ENCODE measurements at places on chromosomes 1 and 21. TPM values are rescaled to one million over a fixed set of nuclear protein-coding genes. Genes with fewer than 3 reads are reported as not detected.
A peak's percentile ranks its signal among the peaks of the same experiment; 100 is the strongest.

GRCh38 chr1:7224081-7224534 lies 438.9 kb downstream of the CAMTA1 start:
- DNase-seq: no peak

Gene MROH9
- total RNA-seq: not detected

GRCh38 chr1:5488448-5488847 lies 503.8 kb downstream of the NPHP4 start:
- no peak for DNase-seq

DNA sequence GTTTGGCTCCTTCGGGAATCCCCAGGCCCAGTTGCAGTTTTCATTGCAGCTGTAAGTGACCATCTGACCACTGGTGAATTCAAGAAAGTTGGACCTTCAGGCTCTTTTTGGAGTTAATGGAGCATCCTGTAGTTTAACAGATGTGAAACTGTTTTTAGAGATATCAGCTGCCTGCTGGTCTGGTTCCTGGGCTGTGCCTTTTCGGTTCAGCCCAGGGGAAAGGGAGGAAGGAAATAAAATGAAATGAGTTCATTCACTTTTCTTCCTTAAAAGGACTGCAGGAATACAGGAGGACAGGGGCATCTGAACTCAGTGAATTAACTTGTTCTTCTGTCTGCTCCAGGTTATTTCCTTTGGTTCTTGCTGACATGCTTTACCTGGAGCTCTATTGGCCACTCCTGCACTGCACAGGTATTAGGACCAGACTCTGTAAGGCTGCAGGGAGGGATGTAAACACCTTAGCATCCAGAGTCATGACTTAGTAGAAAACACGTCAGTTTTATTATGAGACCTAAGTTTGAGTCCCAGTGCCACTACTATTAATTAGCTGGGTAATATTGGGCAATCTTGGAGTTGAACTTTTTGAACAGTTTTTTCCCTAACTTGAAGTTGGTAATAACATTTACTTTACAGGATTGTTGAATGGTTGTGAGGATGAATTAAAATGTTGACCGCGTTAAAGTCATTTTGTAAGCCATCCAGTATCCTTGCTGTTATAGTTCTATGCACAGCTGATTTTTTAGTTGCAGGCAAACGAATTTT lies 83.6 kb downstream of the LRRC8D start:
- peak; percentile 56 for DNase-seq

- DNase-seq: no peak
These were observed 25.0 kb upstream of the CCDC27 start for GRCh38 chr1:3727042-3727824.

DNA sequence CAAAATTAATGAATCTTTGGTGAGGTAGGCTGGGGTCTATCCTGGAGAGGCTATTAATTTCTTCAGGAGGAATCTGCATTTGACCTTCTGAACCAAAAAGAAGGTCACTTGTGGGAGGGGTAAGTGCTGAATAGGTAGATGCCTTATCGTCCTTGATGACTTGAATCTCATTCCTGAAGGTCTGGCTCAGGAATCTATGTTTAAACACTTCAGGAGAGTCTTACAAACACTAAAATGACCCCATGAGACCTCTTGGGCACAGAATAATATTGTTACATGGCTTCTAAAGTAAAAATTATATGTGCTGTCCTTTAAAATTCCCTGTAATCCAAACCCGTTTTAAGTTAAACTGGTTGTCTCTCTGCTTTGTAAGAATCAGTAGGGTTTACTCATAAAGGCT lies 55.0 kb upstream of the FGGY start:
- no peak for DNase-seq

DNA sequence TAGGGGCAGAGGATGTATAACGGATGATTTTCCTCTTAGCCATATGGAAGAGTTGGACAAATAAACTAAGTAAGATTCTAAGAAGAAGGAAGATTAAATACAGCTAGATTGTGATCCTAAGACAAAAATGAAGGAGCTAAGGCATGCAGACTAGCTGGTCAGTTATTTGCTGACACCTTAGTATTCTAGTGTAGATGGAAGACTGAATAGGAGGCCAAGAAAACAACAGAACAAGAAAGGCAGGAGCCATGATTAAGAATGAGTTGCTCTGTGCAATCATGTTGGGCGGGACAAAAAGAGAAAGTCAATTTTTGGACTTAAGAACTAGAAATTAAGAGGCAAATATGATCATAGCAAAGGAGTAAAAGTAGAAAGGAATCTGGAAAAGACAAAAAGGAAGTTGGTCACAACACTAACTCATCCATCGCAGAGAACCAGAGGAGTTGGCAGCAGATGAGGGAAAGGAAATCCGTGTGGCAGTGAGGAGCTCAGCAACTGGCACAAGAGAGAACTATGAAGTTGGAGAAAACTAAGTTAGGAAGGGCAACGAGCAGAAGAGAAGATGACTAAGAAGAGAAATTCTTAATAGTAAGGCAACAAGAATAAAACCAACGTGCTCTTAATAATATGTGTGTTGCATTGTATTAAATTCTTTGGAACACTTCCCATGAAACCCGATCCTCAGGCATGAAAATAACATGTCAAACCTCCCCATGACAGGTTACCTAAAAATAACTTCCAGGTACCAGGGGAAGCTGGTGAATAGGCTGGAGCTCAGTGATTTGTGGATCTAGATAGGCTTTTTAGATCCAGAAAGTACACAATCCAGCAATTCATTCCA lies 234.4 kb downstream of the LTN1 start:
- no peak for DNase-seq

DNA sequence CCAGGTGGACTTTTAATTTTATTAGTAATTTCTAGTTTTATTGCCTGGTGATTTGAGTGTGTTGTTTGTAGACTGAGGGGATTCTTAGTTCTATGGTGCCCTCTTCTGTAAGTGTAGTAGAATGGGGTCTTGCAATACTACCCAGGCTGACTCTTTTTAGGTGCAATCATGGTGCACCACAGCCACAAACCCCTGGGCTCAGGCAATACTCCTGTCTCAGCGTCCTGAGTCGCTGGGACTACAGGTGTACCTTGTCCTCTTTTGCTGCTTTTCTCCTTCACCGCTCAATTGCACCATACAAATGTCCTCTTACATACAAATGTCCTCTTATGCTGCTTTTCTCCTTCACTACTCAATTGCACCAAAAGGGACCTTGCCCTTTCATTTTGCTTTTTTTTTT lies 43.1 kb downstream of the SCP2 start:
- no peak for DNase-seq

DNA sequence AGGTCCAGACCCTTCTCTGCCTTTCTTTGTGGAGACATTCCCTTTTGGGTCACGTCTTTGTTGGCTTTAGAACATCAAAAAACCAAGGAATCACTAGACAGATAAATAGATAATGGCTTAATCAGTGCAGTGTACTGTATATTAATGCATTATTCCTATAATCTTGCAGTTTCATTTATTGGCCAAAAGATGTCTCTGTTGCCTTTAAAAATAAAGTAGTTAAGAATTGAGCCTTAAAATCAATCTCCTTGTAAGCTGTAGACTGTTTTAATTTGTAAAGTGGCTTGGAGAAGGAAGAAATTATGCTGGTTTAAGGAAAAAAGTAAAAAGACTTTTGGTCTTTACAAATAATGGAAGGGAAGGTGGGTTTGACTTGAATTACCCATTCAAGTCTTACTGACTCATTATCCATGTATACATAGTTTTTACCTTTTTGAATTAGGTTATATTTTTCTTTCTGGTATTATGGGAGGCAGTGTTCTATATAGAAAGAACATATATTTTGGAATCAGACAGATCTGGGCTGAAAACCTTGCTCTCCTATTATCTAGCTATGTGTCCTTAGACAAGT lies 84.6 kb downstream of the VPS13D start:
- peak; percentile 40 for DNase-seq

Gene ZNF669
- total RNA-seq: 4.8 TPM

Gene RIPPLY3
- not detected for total RNA-seq

DNA sequence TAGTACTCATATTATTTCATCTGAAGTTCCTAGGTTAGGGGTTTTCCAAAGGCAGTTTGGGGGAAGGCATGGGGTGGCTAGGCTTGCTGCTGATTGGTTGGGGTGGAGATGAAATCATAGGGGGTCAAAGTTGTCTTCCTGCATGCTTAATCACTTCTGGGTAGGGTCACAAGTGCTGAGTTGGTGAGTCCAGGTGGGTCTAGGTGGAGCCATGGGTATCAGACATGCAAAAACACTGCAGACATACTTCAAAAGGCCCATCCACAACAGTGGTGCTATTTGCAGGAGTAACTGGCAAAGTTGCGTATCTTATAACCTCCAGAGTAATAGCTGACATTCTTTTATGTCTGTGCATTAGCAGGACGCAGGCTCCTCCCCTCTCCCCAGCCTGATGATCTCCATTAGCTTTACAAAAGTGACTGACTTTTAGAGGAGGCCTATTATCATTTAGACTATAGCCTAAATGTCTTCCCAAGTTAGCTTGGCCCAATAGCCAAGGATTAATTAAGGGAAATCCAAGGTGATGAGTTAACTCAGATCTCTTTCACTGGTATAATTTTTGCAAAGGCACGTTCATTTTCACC lies 374.4 kb upstream of the PRMT6 start:
- DNase-seq: no peak

DNA sequence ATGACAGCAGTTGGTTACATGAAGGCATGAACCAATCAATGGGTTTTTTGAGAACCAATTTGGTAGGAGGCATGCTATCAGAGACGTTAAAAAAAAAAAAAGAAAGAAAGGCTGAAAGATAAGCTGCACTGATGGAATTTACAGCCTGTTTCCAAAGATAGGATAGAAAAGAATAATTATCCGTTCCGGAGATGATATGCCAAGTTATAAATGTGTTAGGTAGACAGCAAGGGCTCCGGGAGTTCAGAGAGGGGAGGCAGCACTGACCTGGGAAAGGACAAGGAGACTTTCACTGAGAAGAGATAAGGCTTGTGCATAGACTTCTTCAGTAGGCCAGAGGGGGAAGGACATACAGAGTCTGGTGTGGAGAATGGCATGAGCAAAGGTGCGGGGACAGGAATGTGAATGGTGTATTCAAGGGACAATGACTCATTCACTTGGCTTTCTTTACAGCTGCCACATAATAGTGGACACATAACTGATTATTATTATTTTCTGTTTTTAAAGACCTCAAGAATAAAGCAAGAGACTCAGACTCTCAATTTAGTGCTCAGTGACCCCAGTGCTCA lies 24.8 kb upstream of the ACBD6 start:
- DNase-seq: no peak

Gene ASPM
- 12.3 TPM for total RNA-seq

- peak; percentile 99 for DNase-seq
These were observed at the start of gene SHC1 for GRCh38 chr1:154970631-154971340. SHC1 (minus strand) TSS chr1:154970747; CDS start chr1:154970526, 221 bp downstream.

Gene SYNC
- 30.3 TPM for total RNA-seq

Gene FOXD3
- total RNA-seq: not detected

DNA sequence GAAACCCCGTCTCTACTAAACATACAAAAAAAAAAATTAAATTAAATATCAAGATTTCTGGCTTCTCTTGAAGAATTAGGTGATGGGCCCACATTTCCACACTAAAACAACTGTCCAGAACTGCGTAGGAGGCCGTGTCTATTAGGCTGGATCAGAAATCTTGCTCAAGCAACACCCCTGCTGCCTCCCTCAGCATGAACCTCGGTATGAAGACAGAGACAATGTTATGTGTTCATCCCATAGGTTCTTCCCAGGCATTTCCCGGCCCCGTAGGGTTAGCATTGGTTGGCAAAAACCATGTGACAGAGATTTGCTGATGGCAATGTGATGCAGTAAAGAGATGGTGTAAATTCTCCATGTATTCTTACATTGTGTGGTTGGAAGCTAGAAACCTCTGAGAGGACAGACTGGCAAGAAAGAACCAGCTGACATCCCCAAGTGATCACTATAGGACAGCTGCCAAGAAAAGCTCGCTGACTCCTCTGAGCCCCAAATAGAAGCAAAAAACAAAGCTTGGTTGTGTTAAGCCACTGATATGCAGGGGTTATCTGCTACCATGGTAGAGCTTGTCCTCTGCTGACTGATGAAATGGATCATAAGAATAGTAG lies 34.5 kb downstream of the EBNA1BP2 start:
- DNase-seq: no peak

DNA sequence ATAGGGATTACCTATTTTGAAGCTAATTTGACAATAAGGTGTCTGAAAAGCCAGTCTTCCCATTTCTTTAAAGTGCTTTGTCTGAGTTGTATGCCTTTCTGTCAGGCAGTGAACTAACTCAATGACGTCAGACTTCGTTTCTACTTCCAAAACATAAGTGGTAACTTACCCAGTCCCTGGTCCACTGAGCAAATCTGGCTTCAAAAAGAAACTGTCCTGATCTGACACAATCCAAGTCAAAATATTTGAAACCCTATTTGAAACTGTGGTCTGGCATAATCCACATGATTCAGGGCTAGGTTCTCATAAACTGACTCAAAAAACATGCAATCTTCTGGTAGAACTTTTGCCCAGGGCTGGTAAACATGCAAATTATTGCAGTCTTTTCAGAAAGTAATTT lies 34.0 kb downstream of the DIRAS3 start:
- peak; percentile 12 for DNase-seq

DNA sequence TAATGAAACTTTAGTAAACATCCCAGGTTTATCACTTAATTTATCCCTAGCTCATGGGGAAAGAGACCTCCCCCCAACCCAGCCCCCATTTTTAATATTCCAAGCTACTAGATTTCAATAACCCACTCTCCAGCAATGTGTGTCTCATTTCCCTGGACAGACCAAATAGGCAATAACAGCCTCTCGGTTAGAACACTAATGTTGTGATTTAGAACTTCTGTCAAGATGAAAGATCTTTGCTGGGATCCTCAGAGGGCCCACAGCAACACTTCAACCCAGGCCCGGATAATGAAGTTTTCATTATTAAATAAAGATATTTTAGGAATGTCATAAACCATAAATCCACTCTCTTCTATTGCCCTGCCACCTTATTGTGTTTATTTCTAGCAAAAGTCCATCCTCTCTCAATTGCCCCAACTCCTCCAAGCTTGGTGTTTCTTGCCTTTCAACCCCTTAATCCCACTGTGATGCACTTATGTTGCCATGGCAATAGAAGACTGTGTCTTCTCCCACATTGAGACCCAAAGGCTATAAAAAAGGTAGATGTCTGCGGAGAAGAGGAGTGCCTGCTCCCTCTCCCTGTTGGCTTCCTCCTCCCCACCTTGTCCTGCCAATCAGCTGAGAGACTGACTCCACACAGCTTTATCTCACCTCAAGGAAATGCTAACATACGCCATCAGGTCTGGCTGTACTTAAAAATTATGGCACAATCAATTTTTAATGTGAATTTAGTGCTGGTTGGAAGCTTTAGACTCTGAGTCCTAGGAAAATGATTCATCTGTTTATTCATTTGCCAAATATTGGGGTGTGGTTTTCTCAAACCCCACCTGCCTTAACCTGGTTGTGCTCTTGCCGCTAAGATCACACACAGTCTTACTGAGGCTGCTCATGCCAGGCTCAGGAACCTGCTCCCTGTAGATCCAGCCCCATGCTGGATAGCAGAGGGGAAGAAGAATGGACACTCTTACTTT lies 258.3 kb upstream of the CAMK1G start:
- DNase-seq: no peak

Gene GUCA2A
- total RNA-seq: not detected

DNA sequence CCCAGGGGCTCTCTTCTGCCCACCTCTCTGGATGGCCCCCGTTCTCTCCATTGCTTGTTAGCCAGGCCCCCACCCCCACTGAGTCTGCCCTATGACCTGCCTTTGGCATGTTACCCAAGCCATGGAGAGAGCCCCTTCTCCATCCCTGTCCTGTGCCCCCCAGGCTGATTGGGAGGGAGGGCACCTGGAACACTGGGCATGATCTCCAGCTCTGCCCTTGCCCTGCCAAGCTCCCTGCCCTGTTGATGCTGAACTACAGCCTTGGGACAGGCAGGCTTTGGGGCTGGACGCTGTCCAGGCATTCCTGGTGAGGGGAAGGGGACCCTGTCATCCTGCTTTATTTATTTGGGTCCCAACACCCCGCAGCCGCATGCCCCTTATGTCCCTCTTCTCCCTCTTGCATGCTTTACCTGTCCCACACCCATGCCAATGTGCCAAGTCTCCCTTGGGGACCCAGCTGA lies 10.7 kb downstream of the TRIM46 start:
- no peak for DNase-seq

Gene MAP3K6
- total RNA-seq: 18.3 TPM

Measured in umbilical cord (tissue), 2 donors.